Stimulated activated CD8-positive, alpha-beta memory T cell treated with anti-CD3 and anti-CD28 coated beads, Interleukin-2, amount 100 ng/mL, for 1 hour (primary cell): ENCODE measurements at places on chromosomes 4 and X.

GRCh38 chrX:13579661-13580060 lies 10.3 kb downstream of the EGFL6 start:
- no peak for DNase-seq

GRCh38 chr4:99165978-99166377 lies 21.9 kb upstream of the ADH4 start:
- no peak for DNase-seq

DNA sequence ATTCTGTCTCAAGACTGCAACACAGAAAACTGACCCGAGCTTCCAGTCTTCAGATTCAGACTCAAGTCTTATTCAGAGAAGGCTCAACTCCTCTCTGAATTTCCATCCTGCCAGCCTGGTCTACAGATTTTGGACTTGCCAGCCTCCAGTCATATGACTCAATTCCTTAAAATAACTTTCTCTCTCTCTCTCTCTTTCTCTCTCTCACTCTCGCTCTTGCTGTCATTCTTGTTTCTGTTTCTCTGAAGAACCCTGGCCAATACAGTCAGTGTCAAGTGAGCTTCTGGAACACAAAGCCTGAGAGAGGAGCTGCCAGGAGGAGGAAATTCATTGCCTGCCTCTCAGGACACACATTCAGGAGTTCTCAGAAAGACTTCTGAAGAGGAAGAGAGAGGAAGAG lies 154.9 kb downstream of the PARM1 start:
- no peak for DNase-seq

GRCh38 chr4:125334926-125335325 lies 20.2 kb downstream of the FAT4 start:
- DNase-seq, result no peak

- no peak for DNase-seq
Measured at GRCh38 chrX:119648421-119648775, 42.2 kb upstream of the NKRF start.

- no peak for DNase-seq
Measured at GRCh38 chrX:46873746-46874145, 36.9 kb downstream of the RP2 start.

GRCh38 chr4:39978904-39979303 lies 1.2 kb upstream of the PDS5A start:
- DNase-seq, result no peak

- no peak for DNase-seq
Measured at GRCh38 chr4:7590189-7590588, 155.5 kb upstream of the PSAPL1 start.

DNA sequence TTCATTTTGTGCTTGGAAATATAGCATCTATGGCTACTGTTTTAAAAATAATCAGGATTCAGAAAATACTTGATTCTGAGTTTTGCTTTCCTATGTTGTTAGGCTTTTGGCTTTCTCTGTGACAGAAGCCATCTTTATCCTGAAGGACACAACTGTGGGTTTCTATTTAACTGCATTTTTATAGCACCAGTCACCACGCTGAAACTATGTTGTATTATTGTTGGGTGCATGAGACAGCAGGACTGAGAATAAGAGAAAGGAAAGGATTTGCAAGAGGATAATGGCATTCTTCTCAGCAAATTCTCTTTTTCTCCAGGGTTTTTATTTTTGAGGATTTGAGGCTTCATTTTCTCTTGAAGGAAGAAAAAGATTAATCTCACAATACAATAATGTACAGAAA lies 10.1 kb upstream of the NEUROG2 start:
- no peak for DNase-seq

DNA sequence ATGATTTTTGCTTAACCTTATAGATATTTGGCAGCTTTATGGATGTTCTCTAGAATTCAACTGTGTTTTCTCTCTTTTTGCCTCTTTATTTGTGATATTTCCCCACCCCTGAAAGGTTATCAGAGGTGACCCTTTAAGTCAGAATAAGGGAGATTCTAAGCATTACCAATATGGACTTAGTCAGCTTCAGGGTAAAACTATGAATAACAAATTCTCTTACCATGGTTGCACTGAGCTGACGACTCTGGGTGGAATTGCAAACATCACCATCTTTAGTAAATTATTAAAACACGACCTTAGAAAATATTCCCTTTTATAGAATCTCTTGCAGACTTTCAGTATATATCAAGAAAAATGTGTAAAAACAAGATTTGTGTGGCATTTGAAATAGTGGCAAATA lies 21.6 kb downstream of the TRPC3 start:
- no peak for DNase-seq

- no peak for DNase-seq
Measured at GRCh38 chr4:43275779-43276178, 383.3 kb downstream of the GRXCR1 start.

GRCh38 chr4:121070274-121070673 lies 2.1 kb downstream of the NDNF start:
- no peak for DNase-seq

DNA sequence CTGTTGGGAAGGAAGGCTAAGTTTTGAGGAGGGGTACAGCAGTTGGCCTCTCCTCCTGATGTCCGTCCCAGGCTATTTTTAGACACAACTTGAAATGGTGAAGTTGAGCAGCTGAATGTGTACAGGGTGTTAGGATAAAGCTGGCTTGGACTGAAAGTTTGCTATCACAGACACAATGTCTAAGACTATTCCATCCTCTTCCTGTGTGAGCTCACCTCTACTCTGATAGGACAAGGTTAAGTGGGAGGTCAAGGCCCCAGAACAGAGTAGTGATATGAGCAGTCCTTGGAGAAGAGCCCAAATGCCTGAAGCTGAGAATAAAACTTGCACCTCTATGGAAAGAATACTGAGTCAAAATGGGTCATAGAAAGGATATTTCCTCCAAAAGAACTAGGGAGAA lies 4.1 kb downstream of the ATP1B4 start:
- DNase-seq, result no peak

DNA sequence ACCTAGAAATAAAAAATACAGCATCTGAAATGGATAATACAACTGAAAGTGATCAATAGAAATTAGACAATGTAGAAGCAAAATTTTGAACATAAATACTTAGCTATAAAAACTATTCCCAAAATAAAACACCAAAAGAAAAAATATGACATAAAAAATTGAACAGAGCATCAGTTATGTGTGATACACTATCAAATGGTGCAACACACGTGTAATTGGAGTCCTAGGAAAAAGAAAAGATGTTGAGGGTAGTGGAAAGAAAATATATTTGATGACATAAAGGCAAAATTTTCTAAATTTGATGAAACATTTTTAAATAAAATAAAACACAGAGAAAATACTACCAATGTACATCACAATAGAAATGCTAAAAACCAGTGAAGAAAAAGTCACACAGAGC lies 63.1 kb downstream of the NPY2R start:
- no peak for DNase-seq

DNA sequence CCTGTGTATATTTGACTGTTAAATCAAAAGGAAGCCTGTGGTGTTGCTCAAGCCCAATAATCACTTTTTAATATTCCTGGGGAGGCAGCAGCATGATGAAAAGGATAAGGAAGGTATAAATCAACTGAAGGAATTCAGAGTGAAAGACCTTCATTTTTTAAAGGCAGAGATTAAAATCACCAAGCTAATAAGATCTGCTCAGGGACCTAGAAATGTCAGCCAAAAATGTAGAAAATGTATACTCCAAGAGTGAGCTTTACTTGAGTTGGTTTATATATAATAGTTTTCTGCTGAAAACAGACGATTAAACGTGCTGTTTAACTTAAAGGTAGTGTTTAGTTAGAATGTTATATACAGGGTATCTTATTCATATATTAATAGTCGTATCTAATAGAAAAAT lies 549.3 kb downstream of the IQCM start:
- DNase-seq, result no peak

DNA sequence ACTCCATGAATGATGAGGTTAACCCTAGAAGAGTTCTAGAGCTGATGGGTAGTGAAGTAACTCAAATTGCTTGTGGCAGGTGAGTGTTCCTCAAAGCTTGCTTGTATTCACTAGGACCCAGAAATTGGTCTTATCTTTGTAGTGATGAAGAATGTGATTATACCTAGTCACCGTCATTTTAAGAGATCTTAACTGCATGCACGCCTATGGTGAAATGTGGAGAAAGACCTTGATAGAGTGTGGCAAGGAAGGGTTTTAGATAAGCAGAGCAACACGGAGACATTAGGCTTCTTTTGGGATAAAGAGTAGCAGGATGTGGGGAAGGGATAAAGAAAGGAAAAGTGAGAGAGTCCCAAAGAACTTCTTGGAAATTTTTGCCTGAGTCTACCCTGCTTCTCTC lies 42.4 kb downstream of the NAP1L5 start:
- DNase-seq, result no peak

- DNase-seq, result no peak
Measured at GRCh38 chrX:153674219-153674851, 722 bp upstream of the PNCK start.
